ENCODE measurements at places on chromosomes 1 and 21.

- DNase-seq, result no peak
Measured at GRCh38 chr1:163531345-163531744, 209.6 kb downstream of the NUF2 start.

- DNase-seq, result peak; percentile 4
Measured at GRCh38 chr1:113963281-113963906, 15.9 kb upstream of the OLFML3 start.

GRCh38 chr1:186530109-186530508, 69.2 kb upstream of the PDC start:
- no peak for DNase-seq

- DNase-seq, result peak; percentile 57
Measured at GRCh38 chr1:154154534-154155191, at the start of gene NUP210L. Gene NUP210L, minus strand, starts transcription at chr1:154155073.

- DNase-seq, result no peak
Measured at GRCh38 chr1:223609977-223610376, 55.5 kb downstream of the CAPN8 start.
